HT-29 (cell line): ENCODE measurements at places on chromosomes 1 and 21.

- DNase-seq = no peak
These were observed 182.7 kb downstream of the PCP4 start for GRCh38 chr21:40049931-40050290.

DNA sequence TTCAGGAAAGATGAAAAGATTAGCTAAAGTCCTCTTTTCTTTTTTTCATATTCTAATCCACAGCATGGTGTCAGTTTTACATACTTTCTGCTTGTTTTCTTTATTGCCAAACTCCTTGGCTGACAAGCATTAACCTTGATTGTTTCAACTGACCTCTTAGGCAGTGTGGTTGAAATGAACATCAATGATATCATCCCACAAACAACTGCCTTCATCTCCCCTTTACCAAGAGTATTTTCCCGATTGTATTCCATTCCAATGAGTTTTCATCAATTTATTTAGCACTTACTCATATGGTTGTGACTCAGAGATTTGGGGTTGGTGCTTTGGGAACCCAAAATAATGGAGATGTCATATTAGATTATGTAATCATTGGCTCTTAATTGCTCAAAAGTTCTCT, 71.8 kb downstream of the SPAG17 start:
- no peak for DNase-seq

DNA sequence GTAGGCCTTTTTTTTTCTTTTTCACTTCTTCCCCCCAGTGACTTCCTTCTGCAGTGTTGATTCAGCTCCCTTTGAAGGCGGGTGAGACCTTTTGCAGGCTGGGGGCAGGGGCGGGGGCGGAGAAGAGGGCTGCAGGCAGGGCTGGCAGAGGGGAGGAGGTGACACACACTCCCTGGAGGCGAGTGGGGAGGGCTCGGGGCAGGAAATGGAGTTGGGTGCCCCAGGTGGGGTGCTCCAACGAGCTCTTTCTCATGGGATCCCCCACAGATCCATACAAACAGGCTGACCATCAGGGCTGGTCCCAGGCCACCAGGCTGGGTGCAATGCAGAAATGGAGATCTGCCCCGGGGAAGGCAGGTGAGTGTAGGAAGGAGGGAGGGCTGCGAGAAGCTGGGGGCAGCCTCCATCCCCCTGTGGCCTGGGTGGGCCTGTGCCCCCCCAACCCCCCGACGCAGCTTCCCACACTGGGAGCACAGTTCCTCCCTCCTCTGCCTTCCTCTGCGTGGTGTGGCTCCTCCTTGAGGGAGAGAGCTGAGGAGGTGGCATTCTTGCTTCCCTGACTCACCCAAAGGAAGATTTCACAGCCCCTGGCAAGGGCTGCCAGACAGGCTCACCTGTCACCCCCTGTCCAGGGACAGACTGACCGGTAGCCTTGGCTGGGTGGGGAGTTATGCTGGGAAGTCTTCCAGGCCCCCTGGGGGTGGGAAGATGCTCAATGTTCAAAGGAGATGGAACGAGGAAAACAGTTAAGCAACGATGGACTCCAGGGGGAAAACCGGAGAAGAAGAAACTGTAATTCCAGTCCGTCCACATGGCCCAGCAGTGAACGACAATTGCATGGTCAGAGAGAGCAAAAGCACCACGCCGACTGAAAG, 7.1 kb upstream of the ITGB2 start:
- DNase-seq = peak; percentile 5

DNA sequence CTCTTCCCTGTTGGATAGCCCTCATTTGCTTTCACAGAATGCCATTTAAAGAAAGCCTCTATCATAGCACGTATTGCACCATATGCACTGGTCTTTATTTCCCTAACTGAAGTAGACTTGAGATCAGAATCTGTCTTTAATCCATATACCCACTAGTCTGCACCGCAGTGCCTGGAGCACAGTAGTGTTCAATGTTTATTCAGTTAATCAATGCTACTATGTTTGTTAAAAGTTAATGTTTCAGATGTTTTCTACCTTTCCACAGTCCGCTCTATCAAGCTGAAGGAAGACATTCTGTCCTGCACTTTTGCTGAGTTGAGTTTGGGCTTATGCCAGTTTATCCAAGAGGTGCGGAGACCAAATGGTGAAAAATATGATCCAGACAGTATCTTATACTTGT, 139.2 kb downstream of the ZMYM4 start:
- DNase-seq = no peak

- DNase-seq = no peak
These were observed 39.4 kb upstream of the FMOD start for GRCh38 chr1:203390298-203390697.

GRCh38 chr21:44253832-44254710, 7.6 kb downstream of the DNMT3L start:
- no peak for DNase-seq

DNA sequence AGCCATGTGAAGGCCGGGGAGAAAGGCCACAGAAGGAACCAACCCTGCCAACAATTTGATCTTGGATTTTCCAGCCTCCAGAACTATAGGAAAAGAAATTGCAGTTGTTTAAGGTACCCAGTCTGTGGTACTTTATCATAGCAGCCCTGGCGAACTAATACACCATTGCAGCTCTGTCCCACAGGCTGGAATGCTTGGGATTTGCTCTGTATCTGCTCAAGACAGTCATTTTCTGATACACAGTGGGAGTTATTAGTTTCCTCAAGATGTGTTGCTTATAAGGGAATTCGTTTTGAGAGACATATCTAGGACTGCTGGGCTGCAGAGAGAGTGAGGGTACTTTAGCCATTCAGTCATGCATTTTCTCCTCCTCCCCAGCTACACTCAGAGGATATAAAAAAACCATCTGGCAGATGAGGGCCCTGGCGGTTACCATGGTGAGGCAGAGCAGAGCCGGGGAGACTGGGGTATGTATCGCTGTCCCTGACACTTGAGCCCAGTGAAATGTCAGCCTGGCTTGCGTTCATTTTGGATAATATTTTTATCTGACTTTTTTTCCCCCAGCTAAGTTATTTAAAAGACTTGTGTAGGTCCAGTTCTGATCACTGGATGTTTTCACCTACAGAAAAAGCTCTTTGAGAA, 104.6 kb downstream of the DIRAS3 start:
- DNase-seq = no peak

- DNase-seq = no peak
These were observed 65.1 kb downstream of the KCNK1 start for GRCh38 chr1:233679030-233679429.

DNA sequence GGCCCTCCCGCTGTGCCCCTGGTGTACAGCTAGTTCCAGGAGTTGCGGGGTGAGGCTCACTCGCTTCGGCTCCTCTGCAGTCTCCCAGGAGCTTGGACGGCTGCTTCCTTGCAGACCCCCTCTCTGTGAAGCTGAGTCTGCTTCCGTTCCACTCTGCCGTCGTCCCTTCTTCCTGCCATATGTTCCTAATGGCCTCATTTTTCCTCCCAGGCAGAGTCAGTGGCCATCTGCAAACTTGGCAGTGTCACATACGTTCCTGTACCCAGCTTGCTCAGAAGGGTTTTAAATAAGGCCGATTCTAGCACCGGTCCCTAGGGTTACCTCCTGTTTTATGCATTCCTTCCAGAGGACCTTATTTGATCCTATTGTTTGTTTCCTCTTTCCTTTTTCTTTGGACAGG, 21.3 kb downstream of the ACTL8 start:
- DNase-seq = no peak

GRCh38 chr1:78060857-78061563, 15.2 kb downstream of the GIPC2 start:
- no peak for DNase-seq

GRCh38 chr1:33338048-33338439, 17.1 kb upstream of the A3GALT2 start:
- no peak for DNase-seq

- DNase-seq = no peak
These were observed 2.1 kb upstream of the EDN2 start for GRCh38 chr1:41486371-41487125.

- peak; percentile 73 for DNase-seq
These were observed 36.9 kb upstream of the HIVEP3 start for GRCh38 chr1:41955461-41956159.

GRCh38 chr1:226046240-226046639, 16.3 kb upstream of the H3-3A start:
- peak; percentile 74 for DNase-seq

GRCh38 chr1:32336963-32337675, 1.1 kb upstream of the MARCKSL1 start:
- no peak for DNase-seq

DNA sequence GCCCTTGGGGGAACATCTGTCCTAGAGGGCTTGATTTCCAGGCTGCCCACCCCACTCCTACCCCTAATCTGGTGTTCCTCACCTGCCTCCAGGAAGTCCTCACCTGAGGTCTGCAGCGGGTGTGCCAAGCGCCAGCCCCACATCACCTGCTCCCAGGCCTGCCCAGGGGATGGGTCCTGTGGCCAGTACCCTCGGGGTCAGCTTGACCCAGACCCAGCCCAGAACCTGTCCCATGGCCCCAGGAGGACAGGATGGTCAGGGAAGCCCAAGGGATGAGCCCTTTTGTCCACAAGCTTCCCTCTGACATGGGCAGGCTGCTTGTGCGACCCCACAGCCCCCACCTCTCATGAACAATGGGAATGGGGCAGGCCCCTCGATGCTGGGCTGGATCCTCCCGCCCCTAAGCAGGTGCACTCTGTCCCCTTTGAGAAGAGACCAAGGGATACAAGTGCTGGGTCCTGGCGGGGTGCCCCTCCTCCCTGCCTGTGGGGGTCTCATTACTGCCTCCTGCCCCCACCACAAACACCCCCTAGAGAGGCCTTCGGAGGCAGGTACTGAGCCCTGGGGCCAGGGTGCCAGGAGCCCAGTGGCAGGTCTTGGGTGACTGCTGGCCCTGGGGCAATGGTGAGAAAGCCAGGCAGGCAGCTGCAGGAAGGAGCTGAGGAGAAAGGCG, 3.2 kb downstream of the MIB2 start:
- no peak for DNase-seq

GRCh38 chr1:22850681-22851080, 122.0 kb downstream of the LACTBL1 start:
- no peak for DNase-seq

GRCh38 chr1:46132529-46133180, at the start of gene PIK3R3:
PIK3R3 (minus strand) TSS chr1:46132629; CDS start chr1:46131952, 677 bp downstream.
- peak; percentile 97 for DNase-seq

DNA sequence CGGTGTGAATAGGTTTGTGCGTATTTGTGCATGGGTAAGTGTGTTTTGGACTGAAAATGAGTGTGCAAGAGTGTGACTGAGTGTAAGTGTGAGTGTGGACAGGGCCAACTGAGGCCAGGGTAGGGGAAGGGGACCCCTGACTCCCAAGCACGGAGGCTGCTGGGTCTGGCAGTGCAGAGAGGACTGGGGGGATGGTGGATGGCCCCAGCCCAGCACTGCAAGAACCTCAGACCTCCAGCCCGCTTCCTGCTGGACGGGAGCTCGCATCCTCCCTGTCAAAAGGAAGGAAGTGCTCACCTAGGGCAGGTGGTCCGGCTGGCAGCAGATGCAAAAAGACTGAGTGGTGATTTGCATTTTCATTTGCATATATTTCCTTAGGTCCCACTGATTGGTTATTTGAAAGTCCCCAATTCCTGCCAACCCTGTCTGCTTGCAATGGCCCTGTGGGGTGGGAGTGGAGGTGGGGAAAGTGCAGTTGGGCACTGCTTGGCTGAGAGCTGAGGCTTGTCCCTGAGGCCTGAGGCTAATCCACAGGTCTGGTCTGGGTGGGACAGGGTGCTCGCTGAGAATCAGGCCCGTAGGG, 42.8 kb upstream of the CASZ1 start:
- no peak for DNase-seq

DNA sequence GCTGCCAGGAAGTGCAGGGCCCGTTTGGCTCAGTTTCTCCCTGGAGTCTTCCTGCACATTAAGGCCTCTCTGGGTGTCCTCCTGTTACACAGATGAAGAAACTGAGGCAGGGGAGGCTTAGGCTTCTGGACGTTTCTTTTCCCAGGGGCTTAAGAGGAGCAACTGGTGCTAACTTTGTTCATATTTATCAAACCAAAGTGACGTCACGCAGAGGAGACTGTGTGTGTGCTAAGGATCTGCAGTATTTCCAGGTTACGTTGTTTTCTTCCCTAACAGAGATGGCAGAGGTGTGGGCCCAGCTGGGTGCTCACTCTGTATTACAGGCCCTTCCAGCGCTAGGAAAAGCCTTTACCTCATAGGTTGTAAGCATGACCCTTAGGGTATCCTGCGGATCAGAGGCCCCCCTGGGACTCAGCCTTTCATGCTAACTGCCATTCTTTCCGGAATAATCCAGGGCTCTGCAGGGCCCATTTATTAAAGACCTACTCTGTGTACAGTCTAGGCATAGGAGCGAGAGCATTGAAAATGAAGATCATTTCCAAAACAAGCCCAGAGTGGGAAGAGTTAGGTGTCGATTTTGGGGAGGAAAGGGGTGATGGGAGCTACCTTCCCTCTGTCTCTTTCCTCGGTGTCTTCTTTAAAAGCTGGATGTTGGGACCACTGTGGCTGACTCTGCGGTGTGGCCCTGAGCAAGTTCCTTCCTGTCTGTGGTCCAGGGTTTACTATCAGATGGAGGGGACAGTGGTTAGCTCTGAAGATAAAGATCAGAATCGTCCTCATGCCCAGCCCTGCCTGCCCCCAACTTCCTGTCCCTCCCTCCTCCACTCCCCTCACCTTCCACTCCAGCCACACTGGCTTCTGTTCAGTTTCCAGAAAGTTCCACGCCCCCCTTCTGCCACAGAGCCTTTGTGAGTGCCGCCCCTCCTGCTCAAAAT, 4.6 kb downstream of the AGTRAP start:
- no peak for DNase-seq

DNA sequence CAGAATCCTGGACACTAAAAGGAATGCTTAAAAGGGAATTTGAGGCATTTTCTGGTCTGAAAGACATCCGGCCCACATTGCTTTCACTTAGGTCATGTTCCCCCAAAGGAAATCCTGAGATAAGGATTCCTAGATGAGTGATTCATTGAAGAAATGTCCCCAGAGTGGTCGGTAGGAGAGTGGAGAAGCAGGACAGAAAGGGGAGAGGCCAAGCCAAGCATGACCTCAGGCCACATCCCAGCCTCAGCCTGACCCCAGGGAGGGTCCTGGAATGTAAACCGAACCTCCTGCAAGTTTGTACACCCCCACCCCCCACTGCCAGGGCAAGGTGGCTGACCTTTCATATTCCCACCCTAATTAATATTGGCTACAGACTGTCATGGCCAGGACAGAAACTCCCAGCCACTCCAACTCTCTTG, 16.6 kb downstream of the HIVEP3 start:
- DNase-seq = no peak

DNA sequence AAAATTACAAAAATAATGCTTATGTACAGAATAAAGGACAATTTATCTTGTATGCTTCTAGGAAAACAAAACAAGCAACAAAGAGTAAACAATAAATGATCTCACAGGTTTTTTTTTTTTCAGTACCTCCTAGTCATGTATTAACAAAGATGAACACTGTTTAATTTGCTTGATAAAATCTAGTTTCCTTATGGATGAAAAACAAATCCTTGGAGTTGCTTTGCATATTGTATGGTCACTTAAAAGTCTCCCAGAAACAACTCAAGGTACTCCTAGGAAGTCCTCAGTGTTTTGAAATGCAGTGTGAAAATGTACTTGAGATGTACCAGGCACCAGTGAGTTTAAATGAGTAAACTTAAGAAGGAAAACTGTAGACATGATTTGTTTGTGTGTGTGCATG, 686.0 kb upstream of the BRINP3 start:
- DNase-seq = no peak
